Adrenal gland (tissue), 19 donors: ENCODE measurements at places on chromosomes 12 and 14.
A peak's percentile ranks its signal among the peaks of the same experiment; 100 is the strongest.

DNA sequence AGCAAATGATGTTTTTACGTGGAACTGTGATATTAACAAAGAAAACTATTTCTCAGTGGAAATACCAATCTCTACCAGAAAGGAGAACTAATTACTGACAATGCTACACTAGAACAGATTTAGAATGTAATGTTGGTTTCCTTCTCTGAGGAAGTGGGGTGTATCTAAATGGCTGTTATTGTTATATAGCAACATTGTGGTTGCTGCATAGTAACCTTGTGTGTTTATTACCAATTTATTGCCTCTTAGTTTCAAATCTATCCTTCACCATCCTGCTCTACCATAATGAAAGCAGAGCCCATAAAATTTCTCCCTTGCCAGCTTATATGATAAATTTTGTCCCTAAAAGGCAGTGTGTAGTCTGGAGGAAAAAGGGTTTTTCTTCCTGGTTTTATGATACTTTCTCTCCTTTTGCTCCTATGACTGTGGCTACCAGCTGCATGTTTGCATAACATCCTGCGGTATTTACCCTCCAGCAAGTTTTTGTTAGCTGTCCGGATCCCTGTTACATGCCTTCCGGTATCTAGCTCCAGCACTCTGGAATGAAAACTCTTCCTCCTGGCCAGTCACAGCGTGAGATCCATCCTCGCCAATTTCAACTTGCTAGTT is 5.7 kb upstream of the KLRK1 start:
- DNase-seq, result peak; percentile 21

GRCh38 chr14:51079085-51079484 is 15.8 kb downstream of the TRIM9 start:
- DNase-seq, result no peak

DNA sequence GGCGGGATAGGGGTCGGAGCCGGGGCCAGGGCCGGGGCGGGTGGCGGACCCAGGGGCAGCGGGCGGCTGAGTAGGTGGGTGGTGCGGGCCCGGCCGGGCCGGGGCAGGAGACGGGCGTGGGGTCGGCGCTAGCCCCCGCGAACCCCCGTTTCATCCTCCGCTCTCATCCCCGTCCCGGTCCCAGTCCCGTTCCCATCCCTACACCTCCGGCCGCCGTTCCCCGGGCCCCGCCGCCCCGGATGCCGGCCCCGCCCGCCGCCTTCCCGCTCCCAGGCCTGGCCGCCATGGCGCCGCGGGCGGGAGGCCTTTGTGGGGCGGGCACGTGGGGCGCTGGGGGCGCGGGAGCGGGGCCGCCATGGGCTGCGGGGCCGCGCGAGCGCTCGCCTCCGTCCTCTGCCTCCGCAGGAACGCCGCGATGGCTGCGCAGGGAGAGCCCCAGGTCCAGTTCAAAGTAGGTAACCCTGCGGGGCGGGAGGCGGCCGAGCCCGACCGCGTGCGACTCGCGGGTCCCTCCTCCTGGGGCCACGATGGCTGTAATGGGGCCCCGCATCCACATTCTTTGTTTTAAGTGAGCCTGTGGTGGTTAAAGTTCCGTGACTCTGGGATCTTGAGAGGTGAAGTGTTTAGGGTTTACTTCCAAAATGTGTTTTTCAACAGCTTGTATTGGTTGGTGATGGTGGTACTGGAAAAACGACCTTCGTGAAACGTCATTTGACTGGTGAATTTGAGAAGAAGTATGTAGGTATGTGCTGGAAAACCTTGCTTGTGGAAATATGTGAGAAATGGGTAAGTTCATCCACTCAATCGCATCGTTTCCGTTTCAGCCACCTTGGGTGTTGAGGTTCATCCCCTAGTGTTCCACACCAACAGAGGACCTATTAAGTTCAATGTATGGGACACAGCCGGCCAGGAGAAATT is 572 bp downstream of the RAN start:
- peak; percentile 53 for DNase-seq

- no peak for DNase-seq
Observed at GRCh38 chr12:60494244-60494643, 898.4 kb downstream of the SLC16A7 start.

- no peak for DNase-seq
Observed at GRCh38 chr14:54881235-54881760, 21.3 kb downstream of the GCH1 start.

- no peak for DNase-seq
Observed at GRCh38 chr14:60647081-60647836, 2.0 kb downstream of the SIX1 start.

GRCh38 chr12:58419905-58420304 is 478.5 kb downstream of the ATP23 start:
- no peak for DNase-seq

- DNase-seq, result peak; percentile 85
Observed at GRCh38 chr12:89238593-89238992, 113.7 kb downstream of the DUSP6 start.
